ENCODE measurements at places on chromosomes 11 and 22. TPM values are rescaled to one million over a fixed set of nuclear protein-coding genes. Genes with fewer than 3 reads are reported as not detected.

RAB30 gene
- total RNA-seq, result 5.1 TPM

PSMD13 gene
- 177 TPM for total RNA-seq

KIF18A gene
- 14.2 TPM for total RNA-seq

PAX6 gene
- 1.5 TPM for total RNA-seq

POU2AF2 gene
- total RNA-seq, result not detected

ZNF408 gene
- total RNA-seq, result 18.0 TPM

OR10A6 gene
- total RNA-seq, result not detected

TSGA10IP gene
- not detected for total RNA-seq

INPP5J gene
- 0.53 TPM for total RNA-seq

LRRC75B gene
- total RNA-seq, result 8.5 TPM

CD6 gene
- not detected for total RNA-seq

GAB4 gene
- total RNA-seq, result not detected

PUS3 gene
- total RNA-seq, result 8.3 TPM

SCGB1D2 gene
- total RNA-seq, result not detected

SPDYC gene
- not detected for total RNA-seq

GNB1L gene
- 19.6 TPM for total RNA-seq

THY1 gene
- total RNA-seq, result 13.3 TPM

ZP1 gene
- not detected for total RNA-seq

TBX10 gene
- total RNA-seq, result not detected

ZNF280B gene
- 1.7 TPM for total RNA-seq

PRCP gene
- total RNA-seq, result 48.6 TPM

OR52H1 gene
- not detected for total RNA-seq

SCGB2A2 gene
- total RNA-seq, result not detected

GPR83 gene
- total RNA-seq, result not detected

TOP3B gene
- 15.3 TPM for total RNA-seq

APOL5 gene
- not detected for total RNA-seq

C11orf97 gene
- total RNA-seq, result not detected

NLRP14 gene
- total RNA-seq, result not detected

OR9G1 gene
- not detected for total RNA-seq

DSCAML1 gene
- total RNA-seq, result 0.35 TPM

KCNK4 gene
- total RNA-seq, result not detected

TRIM49 gene
- total RNA-seq, result not detected

KCNJ1 gene
- not detected for total RNA-seq

TIMM10 gene
- 159 TPM for total RNA-seq

CDC42BPG gene
- total RNA-seq, result 1.7 TPM

GGTLC3 gene
- total RNA-seq, result not detected

AGBL2 gene
- total RNA-seq, result 0.86 TPM
